SJCRH30 (cell line): ENCODE measurements at places on chromosomes 4 and X.

DNA sequence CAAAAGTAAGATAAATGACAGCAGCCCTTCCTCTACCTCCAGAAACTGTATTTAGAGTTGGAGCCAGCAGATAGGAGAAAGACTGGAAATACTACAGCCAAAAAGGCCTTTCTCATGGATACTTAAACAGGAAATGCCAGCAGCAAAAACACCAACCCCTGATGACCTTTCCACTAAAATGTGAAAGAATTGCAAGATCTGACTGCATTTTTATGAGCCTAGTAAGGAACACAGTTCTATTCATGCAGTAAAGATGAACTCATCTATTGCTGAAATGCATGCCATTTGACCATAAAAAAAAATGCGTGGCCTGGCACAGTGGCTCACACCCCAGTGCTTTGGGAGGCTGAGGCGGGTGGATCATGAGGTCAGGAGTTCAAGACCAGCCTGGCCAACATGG, 19.9 kb downstream of the ABCG2 start:
- no peak for DNase-seq
- no peak overlapping the region for H3K4me3 ChIP-seq
- H3K36me3 ChIP-seq, result no peaks in the 10 kb centered on the region
- H3K4me1 ChIP-seq, result no peaks in the 10 kb centered on the region
- no peak overlapping the region for H3K27ac ChIP-seq

DNA sequence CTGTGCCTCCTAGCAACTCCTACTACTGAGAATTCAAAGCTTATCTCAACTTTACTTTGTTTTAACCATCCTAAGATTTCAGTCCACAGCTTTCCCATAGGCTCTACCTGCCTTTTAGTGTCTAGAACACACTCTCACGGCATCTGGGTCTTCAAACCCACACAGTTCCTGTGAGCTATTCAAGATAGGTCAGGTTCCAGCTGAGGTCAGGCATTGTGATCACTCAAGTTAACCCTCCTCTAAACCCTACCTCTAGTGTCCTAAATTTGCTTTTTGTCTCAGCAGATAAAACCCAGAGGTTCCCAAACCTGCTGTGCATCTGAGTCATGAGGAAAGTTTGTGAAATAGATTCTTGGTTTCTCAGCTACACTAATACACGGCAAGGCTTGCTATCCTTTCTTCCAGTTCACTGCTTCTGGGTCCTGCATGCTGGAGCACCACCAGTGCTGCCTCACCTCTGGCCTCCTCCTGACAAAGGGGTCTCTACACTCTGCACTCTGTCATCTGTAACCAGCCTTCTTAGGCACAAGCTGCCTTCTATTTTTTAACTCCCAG, 324.6 kb upstream of the MAGEB2 start:
- H3K27ac ChIP-seq, result no peak overlapping the region
- H3K4me3 ChIP-seq, result no peak overlapping the region
- DNase-seq, result no peak
- H3K36me3 ChIP-seq, result no peaks in the 10 kb centered on the region
- H3K4me1 ChIP-seq, result no peaks in the 10 kb centered on the region
- H3K27me3 ChIP-seq, result no peaks in the 10 kb centered on the region

DNA sequence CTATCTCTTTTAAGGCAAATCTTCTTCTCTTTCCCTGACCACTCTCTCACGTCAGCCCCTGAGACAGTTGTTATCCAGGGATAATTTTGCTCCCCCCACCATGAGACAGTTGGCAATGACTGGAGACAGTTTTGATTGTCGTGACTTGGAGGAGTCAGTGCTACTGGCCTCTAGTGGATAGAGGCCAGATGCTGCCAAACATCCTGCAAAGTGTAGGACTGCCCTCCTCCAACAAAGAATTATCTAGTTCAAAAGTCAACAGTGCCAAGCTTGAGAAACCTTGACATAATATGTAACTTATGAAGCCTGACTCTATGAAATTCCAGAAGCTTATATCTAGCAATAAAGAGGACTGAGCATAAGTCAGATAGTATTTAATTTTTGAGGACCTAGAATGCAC, 502.1 kb upstream of the IGFBP7 start:
- H3K4me1 ChIP-seq, result no peaks in the 10 kb centered on the region
- no peak for DNase-seq
- 0 out of 2 replicates have a peak, but pooled peaks cover 3% of the 10 kb centered on the region for H3K27me3 ChIP-seq
- no peak overlapping the region for H3K4me3 ChIP-seq
- H3K36me3 ChIP-seq, result no peaks in the 10 kb centered on the region

DNA sequence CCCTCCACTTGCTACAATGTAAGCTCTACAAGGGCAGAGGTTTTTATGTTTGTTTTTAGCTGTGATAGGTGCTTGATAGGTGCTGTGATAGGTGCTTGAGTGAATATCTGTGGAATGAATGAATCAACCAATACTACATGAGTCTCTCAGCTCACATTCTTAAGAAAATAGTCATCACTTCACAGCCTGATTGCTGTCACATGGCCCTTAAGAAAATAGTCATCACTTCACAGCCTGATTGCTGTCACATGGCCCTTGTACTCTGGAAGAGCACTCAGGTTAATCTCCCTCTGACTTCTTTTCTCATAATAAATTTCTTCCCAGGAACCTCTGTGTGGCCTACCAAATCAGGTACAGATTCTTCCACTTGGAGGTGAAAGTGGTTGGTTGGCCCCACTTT, 335.2 kb downstream of the TENM3 start:
- no peaks in the 10 kb centered on the region for H3K4me1 ChIP-seq
- no peak overlapping the region for H3K27ac ChIP-seq
- no peaks in the 10 kb centered on the region for H3K27me3 ChIP-seq
- no peaks in the 10 kb centered on the region for H3K36me3 ChIP-seq

- H3K27ac ChIP-seq, result no peak overlapping the region
- no peaks in the 10 kb centered on the region for H3K27me3 ChIP-seq
- no peak overlapping the region for H3K4me3 ChIP-seq
- peaks cover 7% of the 10 kb centered on the region; the same call in 1 of the 2 replicates for H3K4me1 ChIP-seq
- H3K36me3 ChIP-seq, result peaks cover 44% of the 10 kb centered on the region
- DNase-seq, result no peak
These were observed 99.1 kb upstream of the TLR2 start for GRCh38 chr4:153585026-153585425.

- no peak overlapping the region for H3K4me3 ChIP-seq
- H3K27me3 ChIP-seq, result no peaks in the 10 kb centered on the region
- peaks cover 7% of the 10 kb centered on the region for H3K36me3 ChIP-seq
- peaks cover 44% of the 10 kb centered on the region for H3K4me1 ChIP-seq
- H3K27ac ChIP-seq, result no peak overlapping the region
These were observed 118.0 kb downstream of the SOWAHB start for GRCh38 chr4:76779740-76780459.

DNA sequence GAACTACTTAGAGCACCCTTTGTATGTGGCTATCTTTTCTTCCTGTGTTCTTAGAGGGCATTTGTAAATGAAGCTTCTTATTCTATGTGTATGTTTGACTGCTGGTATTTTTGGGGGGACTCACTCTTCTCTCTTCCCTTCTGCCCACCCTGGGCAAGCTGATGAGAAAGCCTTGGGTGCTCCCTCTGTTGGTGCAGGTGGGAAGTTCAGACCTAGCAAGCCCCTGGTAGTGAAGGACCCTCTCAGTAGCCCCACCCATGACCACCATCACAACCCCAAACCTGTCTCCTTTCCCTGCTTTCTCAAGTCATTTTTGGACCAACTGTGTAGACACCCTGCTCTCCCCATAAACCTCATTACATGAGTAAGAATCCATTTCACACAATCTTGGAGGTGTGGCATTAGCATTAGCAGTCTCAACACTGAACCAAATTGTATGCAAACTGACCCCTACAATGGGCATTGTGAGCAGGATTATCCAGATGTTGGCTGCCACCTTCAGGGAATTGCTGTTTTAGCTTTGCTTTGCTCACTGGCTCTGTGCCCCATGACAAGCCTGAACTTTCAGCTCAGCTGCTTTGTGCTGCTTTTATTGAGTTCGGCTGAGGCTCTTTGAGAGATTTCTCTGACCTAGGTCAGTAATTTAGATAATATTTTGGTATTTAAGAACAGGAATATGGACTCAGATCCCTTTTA, 27.9 kb downstream of the TRIM61 start:
- DNase-seq, result no peak
- H3K4me3 ChIP-seq, result no peak overlapping the region
- no peak overlapping the region for H3K27ac ChIP-seq
- no peaks in the 10 kb centered on the region for H3K36me3 ChIP-seq
- no peaks in the 10 kb centered on the region for H3K27me3 ChIP-seq

DNA sequence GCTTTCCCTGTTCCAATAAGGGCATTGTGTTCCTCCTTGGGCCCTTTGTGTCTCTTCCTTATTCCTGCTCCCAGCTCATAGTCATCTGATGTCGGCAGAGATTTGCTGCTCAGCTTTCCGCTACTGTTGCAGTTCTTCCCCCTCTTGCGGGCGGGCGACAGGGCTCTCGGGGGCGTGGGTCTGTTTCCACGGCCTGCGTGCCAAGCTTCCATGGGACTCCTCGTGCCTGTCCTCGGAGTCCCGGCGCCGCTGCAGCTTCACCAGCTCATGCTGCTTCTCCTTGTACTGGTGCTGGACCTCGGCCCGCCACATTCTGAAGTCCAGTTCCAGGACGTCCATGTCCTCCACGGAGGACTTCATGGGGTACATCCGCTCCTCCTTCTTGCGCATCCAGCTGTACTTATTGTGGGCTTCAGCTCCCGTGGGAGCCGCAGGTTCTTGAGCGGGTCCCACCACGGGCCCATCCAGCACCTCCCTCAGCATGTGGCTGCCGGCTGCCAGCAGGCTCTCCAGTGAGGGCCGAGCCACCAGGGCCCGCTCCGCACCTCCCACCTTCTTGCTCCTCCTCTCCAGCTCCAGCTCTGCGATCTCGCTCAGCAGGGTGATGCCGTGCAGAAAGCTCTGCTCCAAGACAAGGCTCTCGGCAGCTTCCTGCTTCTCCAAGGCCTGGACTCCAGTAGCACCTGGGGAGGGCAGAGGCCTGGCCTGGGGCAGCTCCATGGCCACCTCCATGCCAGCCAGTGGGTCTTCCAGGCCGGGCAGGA, 74.1 kb upstream of the UCP1 start:
- H3K36me3 ChIP-seq, result peaks cover 9% of the 10 kb centered on the region; the same call in 1 of the 2 replicates
- H3K27ac ChIP-seq, result no peak overlapping the region

- H3K4me1 ChIP-seq, result no peaks in the 10 kb centered on the region
- H3K4me3 ChIP-seq, result no peak overlapping the region
- DNase-seq, result no peak
- H3K27ac ChIP-seq, result no peak overlapping the region
- no peaks in the 10 kb centered on the region for H3K27me3 ChIP-seq
- no peaks in the 10 kb centered on the region for H3K36me3 ChIP-seq
These were observed 90.1 kb downstream of the CEP44 start for GRCh38 chr4:174373821-174374220.

GRCh38 chrX:14607446-14607985, 78.2 kb downstream of the GLRA2 start:
- no peak overlapping the region for H3K27ac ChIP-seq
- no peaks in the 10 kb centered on the region for H3K4me1 ChIP-seq
- no peak overlapping the region for H3K4me3 ChIP-seq
- no peaks in the 10 kb centered on the region for H3K36me3 ChIP-seq
- DNase-seq, result no peak

- no peak overlapping the region for H3K27ac ChIP-seq
- no peaks in the 10 kb centered on the region for H3K4me1 ChIP-seq
- DNase-seq, result no peak
- H3K27me3 ChIP-seq, result no peaks in the 10 kb centered on the region
- no peaks in the 10 kb centered on the region for H3K36me3 ChIP-seq
These were observed 815.9 kb upstream of the FRG1 start for GRCh38 chr4:189124791-189125190.

DNA sequence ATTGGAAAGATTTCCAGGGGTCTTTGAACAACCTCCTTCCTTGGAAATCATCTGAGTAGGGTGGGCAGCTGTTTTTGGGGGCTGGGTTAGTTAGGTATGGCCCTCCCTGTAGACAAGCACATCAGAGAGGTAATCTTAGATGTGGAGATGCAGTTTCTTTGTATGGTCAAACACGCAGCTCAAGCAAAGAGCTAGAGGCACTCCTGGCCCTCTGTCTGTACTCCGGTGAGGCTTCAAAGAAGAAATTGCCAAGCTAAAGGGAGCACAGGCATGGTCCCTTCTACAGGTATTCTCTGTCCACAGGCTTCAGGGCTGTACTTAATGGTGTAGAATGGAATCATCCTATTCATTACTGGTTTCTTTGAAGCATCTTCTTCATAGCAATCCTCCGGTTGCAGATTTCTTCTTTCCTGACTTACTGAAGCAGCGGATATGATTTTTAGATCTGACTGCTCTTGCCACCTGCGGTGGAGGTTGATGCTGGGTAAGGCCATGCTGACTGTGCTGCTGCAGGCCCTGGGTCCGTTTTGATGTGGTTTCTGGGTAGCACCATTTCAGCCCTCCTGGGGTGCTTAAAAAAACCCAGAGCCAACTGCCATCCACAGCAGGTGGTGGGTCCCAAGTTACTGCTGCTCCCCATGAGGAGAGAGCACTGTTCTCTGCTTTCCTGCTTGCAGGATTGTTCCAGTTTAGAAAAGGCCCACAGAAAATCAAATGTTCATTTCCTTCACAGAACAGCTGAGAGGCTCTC, 318.9 kb upstream of the GATB start:
- no peaks in the 10 kb centered on the region for H3K27me3 ChIP-seq
- no peak overlapping the region for H3K4me3 ChIP-seq
- DNase-seq, result no peak
- no peaks in the 10 kb centered on the region for H3K4me1 ChIP-seq
- H3K27ac ChIP-seq, result no peak overlapping the region

GRCh38 chrX:24017674-24018073, 9.3 kb downstream of the KLHL15 start:
- H3K27ac ChIP-seq, result no peak overlapping the region
- H3K4me3 ChIP-seq, result no peak overlapping the region
- no peaks in the 10 kb centered on the region for H3K36me3 ChIP-seq
- no peaks in the 10 kb centered on the region for H3K4me1 ChIP-seq
